ENCODE measurements at places on chromosomes 2 and 18.
A peak's percentile ranks its signal among the peaks of the same experiment; 100 is the strongest.

DNA sequence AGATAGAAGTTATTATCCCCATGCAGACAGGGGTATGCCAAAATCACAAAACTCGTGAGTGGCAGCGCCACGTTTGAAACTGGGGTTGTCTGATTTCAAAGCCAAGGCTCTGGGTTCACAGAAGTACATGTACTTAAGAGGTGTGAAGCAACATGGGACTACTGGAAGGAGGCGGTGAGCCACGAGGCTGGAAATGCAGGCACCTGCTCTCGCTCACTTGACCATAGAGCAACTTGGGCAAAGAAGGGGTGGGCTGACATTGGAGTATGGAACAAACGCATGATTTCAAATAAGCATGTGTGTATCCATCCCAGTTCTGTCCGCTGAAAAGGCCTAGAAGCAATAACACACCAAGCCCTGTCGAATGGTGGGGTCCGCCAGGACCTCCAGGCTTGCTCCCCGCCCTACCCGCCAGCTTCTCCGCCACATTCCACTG lies 593 bp upstream of the ACTR2 start:
- DNase-seq, result peak; percentile 69

- DNase-seq, result no peak
Observed at GRCh38 chr2:157853211-157853610, 22.9 kb downstream of the ACVR1 start.

- DNase-seq, result no peak
Observed at GRCh38 chr2:37707393-37707792, 36.0 kb upstream of the CDC42EP3 start.

DNA sequence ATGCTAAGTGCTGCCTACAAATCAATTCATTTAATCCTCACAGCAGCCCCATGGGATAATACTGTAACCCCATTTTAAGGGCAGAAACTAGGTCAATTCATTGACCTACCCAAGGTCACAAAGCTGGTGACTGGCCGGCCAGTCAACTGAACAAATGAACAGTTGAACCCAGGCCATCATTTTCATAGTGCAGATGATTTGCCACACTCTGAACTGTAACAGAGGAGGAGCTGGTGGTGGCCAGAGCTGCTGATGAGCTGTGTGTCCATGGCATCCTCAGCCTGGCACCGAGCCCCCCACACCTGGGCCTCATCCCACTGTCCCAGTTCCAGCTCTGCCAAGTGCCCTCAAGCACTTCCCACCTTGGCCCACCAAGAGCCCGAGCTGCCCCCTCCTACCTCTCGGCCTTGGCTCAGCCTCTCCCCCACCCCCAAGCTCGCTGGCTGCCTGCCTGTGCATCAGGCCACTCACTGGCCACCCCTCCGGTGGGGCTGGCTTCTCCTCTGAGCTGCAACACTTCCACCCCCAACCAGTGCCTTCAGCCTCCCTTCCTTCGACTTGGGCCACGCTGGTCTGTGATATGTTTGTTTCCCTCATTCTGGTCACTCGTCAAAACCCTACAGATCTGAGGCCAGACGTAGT lies 58.4 kb downstream of the ATOH8 start:
- no peak for DNase-seq

DNA sequence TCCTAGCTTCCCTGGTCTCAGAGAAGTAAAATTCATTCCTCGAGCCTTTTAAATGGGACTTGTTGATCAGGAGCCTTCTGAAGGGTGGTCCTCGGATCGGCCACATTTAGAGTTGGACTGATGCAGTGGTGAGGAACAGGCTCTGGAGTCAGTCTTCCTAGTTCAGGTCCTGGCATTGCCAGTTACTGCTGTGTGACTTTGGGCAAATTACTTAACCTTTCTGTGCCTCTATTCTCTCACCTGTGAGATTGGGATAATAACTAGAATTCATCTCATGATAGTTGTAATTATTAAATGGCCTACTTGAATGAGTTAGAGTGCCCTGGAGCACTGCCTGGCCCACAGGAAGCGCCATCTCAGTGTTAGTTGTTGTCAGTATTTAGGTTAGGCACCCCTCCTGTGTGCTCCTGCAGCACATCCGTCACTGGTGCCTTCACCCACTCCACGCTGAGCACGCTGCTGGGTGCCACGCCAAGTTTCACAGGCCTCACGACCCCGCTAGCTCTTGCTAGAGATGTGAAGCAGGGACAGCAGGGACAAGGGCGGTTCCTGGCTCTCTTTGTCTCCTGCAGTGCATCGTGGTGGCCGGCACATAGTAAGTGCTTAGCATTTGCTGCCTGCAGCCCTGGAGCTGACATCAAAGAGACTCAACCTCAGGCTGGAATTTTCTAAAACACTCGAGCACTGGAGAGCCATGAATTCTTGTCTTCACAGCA lies 122.9 kb downstream of the FAM210A start:
- DNase-seq, result no peak

GRCh38 chr2:64838817-64839216 lies 150.4 kb upstream of the SLC1A4 start:
- DNase-seq, result peak; percentile 92

DNA sequence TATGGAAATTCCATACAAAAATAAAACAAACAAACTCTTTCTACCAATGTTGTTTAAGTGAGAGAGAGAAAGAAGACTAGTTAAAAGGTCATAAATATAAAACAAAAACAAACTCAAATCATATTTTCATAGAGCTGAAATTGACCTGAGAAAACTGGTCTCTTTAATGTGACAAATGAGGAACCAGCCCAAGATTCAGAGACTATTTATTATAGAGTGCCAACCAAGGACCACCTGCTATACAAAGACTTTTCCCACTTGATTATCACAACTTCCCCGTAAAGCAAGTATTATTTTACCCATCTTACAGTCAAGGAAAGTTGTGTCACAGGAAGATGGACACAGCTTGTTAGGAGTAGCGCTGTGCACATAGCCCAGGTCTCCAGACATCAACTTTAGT lies 13.3 kb downstream of the ANKRD44 start:
- DNase-seq, result no peak

GRCh38 chr2:106638043-106638442 lies 150.9 kb downstream of the CD8B2 start:
- no peak for DNase-seq

DNA sequence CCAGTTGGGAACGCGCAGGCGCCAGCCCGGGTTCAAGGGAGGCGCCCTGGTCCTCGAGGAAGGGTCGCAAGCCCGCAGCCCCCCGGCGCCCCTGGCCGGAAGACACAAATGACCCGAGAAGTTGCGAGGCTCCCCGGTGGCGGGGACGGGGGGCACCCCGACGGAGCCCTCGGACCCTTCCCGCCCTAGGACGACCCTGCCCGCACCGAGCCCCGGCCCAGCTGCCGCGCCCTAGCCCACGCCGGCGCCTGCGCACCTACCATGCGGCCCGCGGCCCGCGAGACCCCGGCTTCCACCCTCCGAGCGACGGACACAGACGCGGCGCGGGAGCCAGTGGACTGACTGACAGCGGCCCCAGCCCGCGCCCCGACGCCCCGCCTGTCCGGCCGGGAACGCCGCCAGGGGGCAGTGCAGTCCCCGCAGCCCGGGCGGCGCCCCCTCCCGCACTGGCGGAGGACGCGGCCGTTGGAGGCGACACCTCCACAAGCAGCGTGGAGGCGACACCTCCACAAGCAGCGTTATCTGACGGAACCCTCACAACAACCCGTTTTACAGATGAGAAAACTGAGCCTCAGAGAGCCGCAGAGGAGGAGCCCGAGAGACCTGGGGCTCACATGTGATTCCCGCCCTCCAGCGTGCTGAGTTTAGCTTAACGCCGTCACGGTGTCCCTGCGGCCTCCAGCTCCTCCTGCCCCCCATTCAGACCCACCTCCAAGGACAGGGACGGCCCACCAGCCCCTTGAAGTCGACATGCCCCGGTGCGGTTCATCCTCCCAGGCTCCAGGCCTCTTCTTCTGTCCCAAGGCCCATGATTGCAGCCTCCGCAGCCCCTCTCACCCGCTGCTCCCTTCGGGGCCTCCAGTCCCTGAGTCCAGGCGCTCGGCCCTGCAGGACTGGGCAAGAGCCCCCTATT lies at the start of gene NMUR1:
Gene NMUR1 (minus strand): TSS at position 347 of the 913 bp plus-strand sequence. CDS start 84 bp downstream, at position 263.
- DNase-seq, result peak; percentile 45

GRCh38 chr2:109346601-109347228 lies 217.7 kb downstream of the SH3RF3 start:
- DNase-seq, result no peak

DNA sequence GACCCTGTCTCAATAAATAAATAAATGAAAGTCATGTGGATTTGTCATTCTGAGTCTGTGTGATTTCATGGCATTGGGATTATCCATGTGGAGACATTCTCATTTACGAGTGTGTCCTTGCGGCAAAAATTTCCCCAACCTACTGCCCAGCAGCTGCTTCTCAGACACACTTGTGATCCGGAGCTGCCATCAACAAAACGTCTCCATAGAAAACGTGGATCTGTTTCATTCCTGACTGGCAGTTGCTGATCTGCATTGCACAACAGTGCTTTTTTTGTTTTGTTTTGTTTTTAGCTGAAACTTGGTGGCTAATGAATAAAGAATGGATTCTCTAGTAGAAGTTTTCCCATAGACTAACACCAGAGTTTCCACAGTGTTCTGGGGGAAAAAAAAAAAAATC lies 74.7 kb downstream of the TGIF1 start:
- DNase-seq, result no peak

GRCh38 chr2:203772456-203773165 lies 66.2 kb downstream of the CD28 start:
- no peak for DNase-seq

- no peak for DNase-seq
Observed at GRCh38 chr2:102154946-102155702, 12.6 kb downstream of the IL1R1 start.

- DNase-seq, result no peak
Observed at GRCh38 chr2:224242561-224242960, 159.3 kb downstream of the FAM124B start.

- DNase-seq, result no peak
Observed at GRCh38 chr2:11644293-11644692, 25.7 kb downstream of the NTSR2 start.

GRCh38 chr2:62713837-62714236 lies 8.3 kb downstream of the EHBP1 start:
- no peak for DNase-seq

DNA sequence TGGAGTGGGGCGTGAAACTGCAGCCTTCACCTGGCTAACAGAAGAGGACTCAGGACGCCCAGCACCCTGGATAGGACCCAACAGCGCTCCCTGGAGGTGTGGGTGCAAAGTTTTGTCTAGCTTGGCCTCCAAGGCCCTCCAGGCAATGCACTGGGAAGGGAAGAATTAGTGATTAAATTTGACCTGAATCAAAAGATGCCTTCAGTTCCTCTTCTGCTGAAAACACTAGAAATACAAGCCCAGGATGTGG lies 779 bp upstream of the TRIB2 start:
- DNase-seq, result peak; percentile 71

DNA sequence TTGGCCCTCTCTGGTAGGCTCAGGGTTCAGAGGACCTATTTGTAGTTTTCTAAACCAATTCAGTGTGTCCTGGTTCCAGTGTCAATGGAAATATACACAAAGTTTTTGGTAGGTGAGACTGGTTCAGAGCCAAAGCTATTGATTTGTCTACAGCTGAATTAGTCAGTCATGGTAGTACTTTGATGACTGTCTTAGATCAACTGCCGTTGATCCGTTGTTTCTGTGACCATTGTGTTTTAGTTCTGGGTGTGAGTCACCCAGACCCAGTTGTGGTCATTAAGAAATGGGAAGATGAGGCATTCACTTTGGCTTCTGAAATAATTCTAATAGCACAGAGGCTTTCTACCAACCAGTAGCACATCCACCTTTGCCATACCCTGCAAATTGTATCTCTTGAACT lies 16.0 kb upstream of the RPE start:
- DNase-seq, result peak; percentile 54

- DNase-seq, result no peak
Observed at GRCh38 chr2:172888714-172889669, 153.3 kb downstream of the RAPGEF4 start.

- DNase-seq, result no peak
Observed at GRCh38 chr18:44374966-44375365, 305.7 kb upstream of the SETBP1 start.

DNA sequence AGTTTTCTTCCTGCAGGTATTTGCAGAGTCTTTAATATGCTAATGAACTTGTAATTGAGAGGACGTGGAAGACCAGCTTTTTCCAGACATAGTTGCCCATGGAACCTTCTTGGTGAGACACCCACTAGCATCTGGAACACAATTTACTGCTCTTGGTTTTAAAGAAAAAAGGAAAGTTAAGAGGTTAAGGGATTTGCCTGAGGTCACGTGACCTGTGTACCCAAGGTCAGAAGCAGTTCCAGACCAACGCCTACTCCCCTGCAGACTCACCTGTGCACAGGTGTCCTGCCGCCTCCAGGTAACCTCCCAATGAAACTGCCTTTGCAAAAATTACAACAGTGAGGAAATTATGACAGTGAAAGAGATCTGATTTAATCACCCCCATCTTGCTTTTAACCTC lies 172.7 kb downstream of the ANAPC1 start:
- no peak for DNase-seq

DNA sequence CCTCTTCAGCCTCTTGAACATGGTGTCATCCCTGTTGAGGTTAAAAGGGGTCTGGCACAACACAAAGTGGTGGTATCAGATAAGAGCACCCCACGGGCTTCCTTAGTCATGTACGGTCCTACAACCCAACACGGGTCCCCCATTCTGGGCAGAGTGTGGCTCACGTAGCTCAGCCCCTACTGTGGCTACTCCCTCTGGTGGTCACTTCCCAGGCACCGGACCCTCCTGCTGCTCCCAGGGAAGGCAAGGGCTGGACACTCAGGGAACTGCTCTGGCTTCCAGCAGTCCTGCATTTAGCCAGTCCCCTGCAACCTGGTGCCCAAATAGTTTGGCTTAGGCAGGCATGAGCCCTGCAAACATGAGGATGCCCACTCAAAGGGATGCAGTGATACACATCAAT lies 58.6 kb downstream of the GALNT14 start:
- DNase-seq, result no peak

DNA sequence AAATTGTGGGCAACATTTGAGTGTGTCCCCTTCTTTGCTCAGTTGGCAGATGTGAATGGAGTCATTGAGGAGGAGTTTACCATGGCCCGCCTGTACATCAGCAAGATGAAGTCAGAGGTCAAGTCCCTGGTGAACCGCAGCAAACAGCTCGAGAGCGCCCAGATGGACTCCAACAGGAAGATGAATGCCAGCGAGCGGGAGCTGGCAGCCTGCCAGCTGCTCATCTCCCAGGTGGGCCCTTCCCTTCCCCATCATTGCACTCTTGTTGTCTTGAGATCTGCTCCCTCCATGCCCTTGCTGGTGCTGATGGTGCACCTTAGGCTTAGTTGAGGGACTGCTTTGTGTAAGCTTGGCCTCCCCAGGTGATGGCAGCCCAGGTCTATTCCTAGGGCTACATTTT lies 47.5 kb upstream of the LYPD6B start:
- no peak for DNase-seq

Data from inflammatory macrophage (primary cell).